ENCODE measurements at places on chromosomes 2 and 18.
A peak's percentile ranks its signal among the peaks of the same experiment; 100 is the strongest.

GRCh38 chr2:107807988-107808387 is 18.7 kb upstream of the RGPD4 start:
- DNase-seq: no peak

DNA sequence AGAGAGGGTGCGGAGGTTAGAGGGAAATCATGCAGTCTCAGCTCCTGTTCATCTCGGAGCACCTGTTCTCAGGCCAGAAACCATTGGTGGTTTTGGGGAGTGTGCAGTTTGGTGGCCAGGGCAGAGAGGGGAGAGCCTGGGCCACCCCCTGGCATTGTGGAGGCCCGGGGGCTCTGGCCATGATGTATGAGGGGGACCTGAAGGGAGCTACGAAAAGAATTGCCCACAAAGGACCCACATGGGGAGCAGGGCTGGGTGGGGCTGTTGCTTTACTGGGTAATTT is 87.7 kb downstream of the DGKD start:
- DNase-seq: no peak

GRCh38 chr2:100984892-100985307 is 17.2 kb upstream of the RPL31 start:
- no peak for DNase-seq

DNA sequence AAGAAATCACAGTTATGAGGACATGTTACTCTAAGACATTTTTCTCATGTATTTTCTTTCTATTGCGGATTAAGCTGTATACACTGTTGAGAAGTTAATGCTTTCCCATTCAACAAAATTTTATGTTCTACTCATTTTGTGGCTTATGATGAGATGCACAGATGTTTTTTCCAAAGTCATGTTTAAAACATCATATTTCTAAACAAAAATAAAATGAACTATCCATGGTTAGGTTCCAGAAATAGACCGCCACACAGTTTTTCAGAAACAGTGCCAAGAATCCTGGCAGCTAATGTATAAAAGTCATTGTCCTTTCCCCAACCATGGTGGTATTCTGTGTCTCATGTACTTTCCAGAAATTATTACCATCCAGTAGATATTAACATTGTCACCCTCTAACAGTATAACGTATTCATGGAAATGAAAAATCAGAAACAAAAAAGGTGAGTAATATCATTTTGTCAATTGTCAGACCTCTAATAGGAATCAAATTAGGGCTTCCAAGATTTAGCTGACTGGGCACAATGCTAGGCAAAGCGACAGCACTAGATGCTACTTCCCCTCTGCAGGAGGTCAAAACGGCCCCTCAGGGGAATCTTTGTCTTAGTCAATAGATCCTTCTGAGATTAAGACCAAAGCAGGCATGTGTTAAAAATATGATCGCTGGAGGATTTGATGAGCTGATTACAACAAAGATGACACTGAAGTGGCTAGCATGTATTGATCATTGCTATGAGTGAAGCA is 54.4 kb upstream of the ZNF397 start:
- DNase-seq: no peak

- DNase-seq: no peak
Measured at GRCh38 chr2:106841886-106842645, 43.9 kb downstream of the ST6GAL2 start.

- no peak for DNase-seq
Measured at GRCh38 chr2:165016772-165017411, 61.6 kb upstream of the SLC38A11 start.

- no peak for DNase-seq
Measured at GRCh38 chr2:108594982-108595464, 60.8 kb downstream of the LIMS1 start.

DNA sequence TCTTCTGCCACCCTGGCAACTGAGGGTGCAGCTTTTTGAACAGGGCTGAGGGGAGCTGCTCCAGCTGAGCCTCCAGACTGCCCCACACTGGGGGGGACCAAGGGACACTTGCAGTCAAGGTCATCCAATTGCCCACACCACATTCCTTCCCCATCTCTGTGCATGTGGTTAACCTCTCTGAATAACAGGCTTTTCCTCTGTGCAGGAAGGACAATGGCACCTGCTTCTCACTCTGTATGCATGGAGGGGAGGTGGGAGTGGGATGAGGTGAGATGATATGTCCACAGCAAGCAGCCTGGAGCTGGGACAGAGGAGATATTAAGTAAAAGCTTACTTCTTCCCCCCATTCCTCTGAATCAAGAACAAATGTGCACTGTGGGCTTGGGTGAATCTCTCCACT is 39.1 kb upstream of the TEX51 start:
- no peak for DNase-seq

DNA sequence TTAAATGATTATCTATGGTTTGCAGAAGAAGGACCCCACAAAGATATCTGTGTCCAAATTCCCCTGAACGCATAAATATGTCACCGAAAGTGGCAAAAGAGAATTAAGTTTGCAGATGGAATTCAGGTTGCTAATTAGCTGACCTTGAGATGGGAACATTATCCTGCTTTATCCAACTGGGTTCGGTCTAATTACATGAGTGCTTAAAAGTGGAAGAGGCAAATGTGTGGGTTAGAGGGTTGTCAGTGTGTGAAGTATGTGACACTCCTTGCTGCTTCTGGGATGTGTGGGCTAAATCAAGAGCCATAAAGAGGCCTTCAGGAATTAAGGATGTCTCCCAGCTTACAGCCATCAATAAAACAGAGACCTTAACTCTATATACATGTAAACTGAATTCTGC is 53.5 kb downstream of the CDH19 start:
- DNase-seq: no peak

DNA sequence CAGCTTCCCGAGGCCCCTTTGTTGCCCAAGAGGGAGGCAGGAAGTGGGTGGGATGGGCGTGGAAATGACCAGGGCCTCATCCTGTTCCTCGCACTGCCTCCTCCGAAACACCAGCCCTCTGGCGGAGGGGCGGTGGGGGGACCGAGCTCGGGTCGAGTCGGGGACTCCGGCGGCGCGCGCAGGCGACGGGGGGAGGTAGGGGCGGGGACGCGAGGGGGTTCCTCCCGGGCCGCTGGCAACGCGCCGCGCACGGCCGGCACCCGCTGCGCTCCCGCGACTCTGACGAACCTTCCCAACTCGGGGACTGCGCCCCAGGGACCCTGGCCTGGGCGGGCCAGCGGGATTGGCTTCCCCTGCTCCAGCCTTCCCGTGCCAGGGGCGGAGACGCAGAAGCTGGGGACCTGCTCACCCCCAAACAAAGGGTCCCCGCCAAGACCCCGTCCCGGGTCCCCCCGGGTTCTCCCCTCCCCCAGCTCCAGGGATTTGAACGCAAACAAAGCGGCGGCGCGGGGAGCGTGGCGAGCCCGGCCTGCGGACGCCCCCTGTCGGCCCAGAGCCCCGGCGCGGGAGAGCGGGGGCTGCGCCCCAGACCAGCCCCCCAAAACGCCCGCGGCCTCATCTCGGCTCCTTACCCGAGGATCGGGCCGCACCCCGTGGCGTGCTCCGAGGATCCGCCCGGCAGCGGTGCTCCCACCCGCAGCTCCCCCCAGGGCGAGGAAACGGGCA is 1.2 kb downstream of the SEMA4C start:
- peak; percentile 73 for DNase-seq

DNA sequence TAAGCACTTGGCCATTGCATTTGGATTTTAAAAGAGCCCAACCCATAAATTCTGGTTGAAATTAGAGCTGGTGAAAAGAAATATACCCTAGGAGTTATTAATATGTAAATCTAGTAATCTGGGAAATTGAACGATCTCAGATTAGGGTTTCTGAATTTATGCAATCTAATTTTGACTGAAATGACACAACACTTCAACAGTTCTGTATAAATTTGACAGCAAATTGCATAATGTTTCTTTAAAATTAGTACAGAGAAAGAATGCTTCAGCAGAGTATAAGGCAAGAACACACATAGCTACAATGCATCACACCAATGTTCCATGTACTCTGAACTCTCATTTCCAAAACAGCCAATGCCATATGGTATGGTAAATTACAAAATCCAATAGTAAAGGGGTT is 201.5 kb upstream of the ITGA4 start:
- DNase-seq: no peak

- no peak for DNase-seq
Measured at GRCh38 chr2:51013079-51013932, 18.6 kb downstream of the NRXN1 start.

DNA sequence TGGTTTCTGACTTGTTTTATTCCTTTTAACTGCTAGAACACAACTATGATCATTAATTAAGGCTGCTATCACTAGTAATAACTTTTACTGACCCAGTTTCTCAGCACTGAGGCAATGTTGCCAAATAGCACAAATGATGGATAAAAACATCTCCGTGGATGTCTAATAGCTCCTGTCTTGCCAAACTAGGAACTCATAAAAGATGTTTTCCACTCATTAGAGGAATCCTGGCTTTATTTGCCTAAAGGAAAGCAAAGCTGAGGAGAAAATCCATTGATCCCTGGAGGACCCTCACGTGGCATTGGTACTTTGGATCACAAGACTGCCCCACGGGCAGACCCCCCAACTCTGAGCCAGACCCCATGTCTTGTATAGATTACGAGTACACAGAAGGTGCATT is 96.1 kb upstream of the ZNF397 start:
- no peak for DNase-seq

- no peak for DNase-seq
Measured at GRCh38 chr2:1941556-1941955, 197.2 kb upstream of the PXDN start.

DNA sequence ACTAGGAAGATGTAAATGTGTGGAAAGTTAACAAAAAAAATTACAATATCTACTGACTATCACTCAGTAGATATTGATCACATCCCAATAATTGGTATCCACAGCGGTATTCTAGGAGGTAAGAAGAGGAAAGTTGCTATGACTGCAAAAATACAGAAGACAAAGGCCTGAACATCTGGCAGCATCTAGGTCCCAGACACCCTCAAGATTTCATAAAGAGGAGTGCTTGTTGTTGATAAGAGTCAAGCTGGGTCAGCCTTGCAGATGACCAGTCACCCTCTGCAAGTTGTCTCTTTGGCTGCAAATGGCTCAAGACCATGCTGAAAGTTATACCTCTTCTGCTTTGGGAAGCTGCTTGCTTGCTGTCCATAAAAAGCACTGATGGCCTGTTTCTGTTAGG is 228.4 kb upstream of the FBXO11 start:
- DNase-seq: no peak

- no peak for DNase-seq
Measured at GRCh38 chr2:149329068-149329467, 1.3 kb upstream of the LYPD6 start.

- no peak for DNase-seq
Measured at GRCh38 chr2:174617718-174618117, 20.1 kb upstream of the WIPF1 start.

GRCh38 chr2:120701096-120701495 is 34.6 kb upstream of the GLI2 start:
- DNase-seq: no peak

DNA sequence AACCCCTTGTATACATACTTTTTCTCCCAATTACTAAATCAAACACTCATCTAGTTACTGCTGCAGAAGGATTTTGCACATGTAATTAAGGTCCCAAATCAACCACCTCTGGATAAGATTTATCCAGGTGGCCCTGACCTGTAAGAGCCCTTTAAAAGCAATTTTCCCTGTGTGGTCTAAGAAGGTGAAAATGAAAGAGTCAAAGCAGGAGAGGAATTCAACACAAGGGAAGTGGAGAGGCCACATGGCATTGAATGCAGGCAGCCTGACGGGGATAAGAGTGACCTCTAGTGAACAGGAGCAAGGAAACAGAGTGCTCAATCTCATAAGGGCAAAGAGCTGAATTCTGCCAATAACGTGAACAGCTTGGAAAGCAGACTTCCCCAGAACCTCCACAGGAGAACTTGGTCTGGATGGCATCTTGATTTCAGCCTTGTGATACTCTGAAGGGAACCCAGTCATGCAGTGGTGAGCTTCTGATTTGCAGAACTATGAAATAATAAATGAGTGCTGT is 27.2 kb downstream of the PPP3R1 start:
- no peak for DNase-seq

DNA sequence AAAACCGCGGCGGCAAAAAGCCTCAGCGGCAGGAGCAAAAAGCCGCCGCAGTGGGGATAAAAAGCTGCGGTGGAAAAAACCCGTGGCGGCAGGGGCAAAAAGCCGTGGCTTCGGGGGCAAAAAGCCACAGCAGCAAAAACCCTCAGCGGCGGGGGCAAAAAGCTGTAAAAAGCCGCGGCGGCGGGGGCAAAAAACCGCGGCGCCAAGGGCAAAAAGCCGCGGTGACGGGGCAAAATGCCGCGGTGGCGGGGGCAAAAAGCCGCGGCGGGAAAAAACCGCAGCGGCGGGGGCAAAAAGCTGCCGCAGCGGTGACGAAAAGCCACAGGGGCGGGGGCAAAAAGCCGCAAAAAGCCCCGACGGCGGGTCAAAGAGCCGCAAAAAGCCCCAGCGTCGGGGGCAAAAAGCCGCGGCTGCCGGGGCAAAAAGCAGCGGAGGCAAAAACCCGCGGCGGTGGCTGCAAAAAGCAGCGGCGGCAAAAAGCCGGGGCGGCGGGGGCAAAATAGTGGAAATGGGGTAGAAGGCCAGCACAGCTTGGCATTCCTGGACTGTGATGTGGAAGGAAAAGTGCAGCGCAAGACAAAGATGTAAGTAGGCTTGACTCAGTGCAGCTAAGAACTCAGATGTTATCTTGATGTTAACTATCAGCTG is 151.8 kb downstream of the ANKRD30BL start:
- DNase-seq: no peak

GRCh38 chr2:120437604-120438000 is 91.7 kb downstream of the INHBB start:
- no peak for DNase-seq

DNA sequence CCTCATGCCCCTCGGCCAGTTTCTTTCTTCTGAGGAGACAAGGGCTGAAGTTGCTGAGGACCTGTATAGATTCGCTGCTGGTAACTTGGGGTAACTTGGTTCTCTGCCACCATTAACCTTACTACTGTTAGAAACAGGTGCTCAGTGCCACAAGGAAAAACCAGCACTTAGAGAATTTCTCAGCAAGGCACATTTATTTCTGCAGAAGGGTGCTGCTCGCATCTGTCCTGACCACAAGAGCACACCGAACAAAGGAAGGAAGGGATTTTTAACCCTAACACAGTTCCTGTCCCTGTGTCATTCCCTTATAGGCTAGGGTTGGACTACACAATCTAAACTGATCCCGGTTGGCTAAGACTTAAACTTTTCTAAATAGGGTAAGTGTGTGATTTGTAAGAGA is 154.1 kb downstream of the SOCS6 start:
- DNase-seq: no peak

DNA sequence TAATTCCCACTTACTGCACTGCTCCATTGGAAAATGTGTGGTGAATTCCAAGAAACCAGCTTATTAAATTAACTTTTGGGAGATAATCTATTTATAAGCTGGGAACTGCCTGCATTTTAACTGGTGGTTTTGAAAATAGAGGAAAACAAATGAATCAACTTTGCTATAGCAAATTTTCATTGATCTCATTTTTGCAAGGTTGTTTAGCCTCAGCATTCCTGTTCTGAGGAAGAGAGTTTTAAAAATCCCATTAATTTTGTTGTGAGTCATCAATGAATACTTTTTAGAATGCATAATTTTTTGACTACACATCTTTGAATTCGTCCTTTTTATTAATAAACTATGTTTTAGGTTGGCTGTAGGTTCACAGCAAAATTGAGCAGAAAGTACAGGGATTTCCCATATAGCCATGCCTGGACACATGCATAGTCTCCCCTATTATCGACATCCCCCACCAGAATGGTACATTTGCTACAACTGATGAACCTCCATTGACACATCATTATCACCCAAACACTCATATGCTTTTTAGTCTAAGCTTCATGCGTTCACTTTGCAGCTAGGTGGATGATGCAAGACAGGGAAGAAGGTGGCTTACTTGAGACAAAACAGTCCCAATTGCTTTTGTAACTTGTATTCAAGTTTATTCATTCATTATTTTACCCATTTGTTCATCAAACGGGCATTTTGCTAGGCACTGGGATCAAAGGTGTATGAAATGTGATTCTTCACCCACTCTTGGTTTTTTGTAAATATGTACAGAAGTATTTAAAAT is 106.9 kb downstream of the ZNF521 start:
- DNase-seq: no peak

Data from ascending aorta (tissue), 2 donors.